WTC11 (cell line): ENCODE measurements at places on chromosomes 5 and 9. TPM values are rescaled to one million over a fixed set of nuclear protein-coding genes. Genes with fewer than 3 reads are reported as not detected.

GRCh38 chr9:134125413-134126095, 10.3 kb upstream of the WDR5 start:
- DNase-seq = no peak

- DNase-seq = no peak
Observed at GRCh38 chr9:131977109-131977838, 102.4 kb downstream of the MED27 start.

GRCh38 chr5:103539376-103540330, 22.9 kb downstream of the NUDT12 start:
- no peak for DNase-seq

DNA sequence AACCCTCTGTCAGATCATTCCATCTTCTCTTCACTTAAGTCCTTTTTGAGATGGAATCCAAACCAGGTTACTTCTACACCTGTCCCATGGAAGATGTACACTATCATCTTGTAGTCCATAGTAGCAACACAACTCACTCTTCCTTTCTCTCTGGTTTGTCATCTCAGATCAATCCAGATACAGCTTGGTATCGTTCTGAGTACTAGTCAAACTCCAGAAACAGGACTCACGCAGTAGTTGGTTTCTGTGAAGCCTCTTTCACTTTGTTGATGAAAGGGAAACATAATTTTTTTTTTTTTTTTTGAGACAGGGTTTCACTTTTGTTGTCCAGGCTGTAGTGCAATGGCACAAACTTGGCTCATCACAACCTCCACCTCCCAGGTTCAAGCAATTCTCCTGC, 484.0 kb downstream of the PRDM9 start:
- no peak for DNase-seq

GRCh38 chr9:14316602-14317300, 2.8 kb upstream of the NFIB start:
- DNase-seq = peak; percentile 33

DNA sequence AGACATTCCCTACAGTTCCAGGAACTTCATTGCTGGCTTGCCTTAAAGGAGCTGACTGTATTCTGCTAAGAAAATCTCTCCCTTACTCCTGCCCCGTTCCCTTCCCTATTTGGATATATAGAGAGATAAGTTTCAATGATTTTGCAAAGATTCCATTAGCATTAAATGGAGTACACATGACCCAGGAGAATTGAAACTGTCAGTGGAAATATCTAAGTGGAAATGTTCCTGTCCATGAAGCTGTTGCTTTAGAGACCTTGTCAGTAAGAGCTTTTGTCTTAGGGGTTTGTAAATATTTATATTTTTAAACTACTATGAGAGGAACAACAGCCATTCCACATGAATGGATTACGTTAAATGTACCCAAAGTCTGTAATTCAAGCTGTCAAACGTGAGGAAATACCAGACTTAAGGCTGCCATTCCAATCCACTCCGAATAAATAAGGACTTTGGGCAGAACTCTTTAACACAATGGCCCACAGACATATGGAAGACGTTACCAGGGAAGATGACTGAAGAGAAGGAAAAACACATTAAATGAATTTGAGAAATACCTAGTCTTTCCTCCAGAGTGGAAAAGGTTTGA, 387.1 kb upstream of the PAPPA start:
- no peak for DNase-seq

DNA sequence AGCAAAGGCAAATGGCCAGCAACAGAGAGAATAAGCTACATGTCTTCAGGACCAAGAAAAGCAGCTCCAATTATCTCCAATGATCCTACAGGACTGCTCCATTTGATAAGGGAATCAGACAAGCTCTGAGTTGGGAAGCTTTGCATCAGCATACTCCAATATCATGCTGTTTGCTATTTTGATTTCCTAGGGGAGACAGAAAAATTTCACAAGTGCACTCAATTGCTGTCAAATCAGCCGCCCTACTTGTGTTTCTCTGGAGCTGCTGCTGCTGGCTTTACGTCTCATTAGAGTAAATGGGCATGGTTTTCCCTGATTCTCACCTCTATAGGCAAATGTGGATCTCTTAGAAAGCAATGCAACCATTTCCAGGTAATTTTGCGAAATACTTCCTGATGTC, 201.7 kb downstream of the PRELID2 start:
- DNase-seq = no peak

GNA14 gene
- 20.4 to 26.7 TPM (median 21.0 TPM) in 3 replicates for total RNA-seq

RANBP3L gene
- total RNA-seq = not detected in 3 replicates

RNF20 gene
- total RNA-seq = 46.5 to 52.6 TPM (median 51.8 TPM) in 3 replicates
